H7 (cell line): ENCODE measurements at places on chromosomes 4 and X.

DNA sequence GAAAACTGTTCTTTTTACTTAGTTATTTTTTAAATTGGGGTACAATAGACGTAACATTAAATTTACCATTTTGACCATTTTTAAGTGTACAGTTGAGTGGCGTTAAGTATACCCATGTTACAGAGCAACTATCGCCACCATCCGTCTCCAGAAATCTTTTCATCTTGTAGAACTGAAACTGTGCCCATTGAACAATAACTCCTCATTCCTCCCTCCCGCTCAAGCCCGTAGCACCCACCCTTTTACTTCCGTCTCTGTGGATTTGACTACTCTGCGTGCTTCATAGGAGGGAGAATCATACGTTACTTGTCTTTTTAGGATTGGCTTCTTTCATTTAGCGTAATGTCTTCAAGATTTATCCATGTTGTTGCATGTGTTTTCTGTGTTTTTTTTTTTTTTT lies 55.3 kb downstream of the TMEM131L start:
- no peak for DNase-seq

DNA sequence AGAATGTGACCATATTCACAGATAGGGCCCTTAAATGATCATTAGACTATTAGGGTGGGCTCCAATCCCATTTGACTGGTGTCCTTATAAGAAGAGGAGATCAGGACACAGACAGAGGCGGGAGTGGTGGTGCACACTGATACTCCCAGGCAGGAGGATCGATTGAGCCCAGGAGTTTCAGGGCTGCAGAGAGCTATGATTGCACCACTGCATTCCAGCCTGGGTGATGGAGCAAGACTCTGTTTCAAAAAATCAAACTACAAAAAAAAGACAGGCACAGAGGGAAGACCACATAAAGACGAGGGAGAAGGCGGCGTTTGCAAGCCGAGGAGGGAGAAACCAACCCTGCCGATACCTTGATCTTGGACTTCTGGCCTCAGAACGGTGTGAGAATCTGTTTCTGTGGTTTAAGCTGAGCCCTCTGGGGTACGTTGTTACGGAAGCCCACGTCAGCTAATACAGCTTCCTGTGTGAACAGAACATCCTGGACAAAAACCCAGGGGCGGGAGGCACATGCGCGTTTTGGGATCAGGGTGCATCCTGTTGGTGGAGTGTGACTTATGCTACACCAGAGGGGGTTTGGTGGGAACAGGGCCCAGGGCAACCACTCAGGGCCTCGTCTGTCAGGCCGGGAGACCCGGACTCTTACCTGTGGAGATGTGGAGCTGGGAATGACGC lies 211.8 kb upstream of the PSAPL1 start:
- DNase-seq: no peak

DNA sequence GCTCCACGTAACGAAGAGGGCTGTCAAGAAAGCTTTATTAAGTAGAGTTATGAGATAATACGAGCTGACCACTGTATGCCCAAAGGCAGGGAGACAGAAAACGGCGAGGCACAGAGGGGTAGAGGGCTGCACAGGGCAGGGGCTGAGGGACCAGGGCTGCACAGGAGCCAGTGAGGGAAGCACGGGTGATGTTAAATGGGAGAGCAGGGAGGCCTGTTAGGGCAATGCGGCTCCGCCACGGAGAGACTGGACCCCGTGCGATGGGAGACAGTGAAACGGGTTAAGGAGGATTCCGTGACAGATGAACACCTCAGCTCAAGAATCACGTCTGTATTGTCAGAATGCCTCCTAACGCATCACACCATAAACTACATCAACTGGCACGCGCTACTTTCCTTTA lies 25.1 kb downstream of the FAT1 start:
- no peak for DNase-seq

DNA sequence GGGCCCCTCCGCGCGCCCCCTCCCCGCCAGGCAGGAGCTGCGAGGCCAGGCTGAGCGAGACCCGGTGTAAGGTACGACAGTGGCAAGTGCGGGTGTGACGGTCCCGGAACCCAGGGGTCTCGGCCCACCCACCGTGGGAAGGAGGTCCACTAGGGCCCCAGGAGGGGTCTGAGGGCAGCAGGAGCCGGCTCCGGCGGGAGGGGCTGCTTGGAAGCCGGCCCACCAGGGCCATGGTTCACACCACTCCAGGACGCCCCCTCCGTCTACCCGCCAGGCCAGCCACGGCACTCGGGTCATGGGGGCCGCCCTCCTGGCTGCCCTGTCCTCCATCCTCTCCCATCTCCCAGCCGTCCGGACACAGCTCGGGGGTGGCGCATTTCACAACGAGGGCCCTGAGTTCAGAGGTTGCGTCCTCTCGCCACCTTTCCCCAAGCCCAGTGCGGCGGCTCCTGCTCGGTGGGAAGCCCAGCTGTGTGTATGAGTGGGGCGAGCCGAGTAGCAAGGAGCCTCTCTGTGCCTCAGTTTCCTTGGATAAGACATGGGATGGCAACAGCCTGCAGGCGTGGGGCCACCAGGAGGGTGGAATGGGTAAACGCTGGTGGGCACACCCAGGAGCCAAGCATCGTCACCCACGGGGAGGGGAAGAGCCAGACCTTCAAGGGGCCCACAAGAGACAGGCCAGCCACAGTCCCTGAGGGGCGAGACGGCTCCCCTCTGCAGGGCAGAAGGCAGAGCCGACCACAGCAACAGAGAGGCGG lies 81.3 kb downstream of the FAM53A start:
- peak; percentile 70 for DNase-seq

GRCh38 chrX:107485013-107485412 lies 35.6 kb downstream of the FRMPD3 start:
- DNase-seq: no peak

DNA sequence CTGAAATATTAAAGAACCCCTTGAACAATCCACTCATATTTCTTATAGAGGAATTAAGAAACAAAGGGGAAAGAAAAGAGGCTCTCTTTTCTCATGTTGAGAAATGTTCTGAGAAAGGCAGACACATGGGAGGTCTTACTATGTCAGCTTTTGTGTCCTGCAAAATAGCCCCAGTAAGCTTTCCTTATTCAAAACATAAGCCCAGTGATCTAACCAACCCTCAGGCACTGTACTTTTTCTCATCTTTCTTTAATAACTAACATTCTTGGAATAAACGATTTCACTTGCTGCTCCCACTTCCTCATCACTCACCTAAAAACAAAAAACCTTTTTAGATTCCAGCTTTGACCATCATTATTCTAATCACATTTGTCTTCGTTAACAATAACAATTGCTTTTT lies 115.9 kb downstream of the GLRA3 start:
- DNase-seq: no peak

DNA sequence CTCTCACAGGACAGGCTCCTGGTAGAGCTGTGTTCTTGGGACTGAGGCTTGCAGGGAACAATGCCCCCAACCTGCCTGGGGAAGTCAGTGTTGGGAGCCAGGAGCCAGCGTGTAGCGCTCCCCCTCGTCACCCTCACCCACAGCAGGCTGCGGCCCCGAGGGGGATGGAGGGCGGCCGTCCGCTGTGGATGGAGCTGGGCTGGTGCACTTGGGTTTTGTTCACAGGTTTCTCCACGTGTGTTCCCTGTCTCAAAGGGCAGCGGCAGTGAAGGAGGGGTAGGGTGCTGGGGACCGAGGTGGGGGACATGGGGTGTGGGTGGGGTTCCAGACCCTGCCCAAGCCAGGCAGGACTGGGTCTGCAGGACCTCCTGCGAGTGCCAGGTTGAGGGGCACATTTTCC lies 69.1 kb downstream of the RGS12 start:
- DNase-seq: no peak

GRCh38 chr4:72218953-72219352 lies 187.2 kb downstream of the NPFFR2 start:
- DNase-seq: no peak

DNA sequence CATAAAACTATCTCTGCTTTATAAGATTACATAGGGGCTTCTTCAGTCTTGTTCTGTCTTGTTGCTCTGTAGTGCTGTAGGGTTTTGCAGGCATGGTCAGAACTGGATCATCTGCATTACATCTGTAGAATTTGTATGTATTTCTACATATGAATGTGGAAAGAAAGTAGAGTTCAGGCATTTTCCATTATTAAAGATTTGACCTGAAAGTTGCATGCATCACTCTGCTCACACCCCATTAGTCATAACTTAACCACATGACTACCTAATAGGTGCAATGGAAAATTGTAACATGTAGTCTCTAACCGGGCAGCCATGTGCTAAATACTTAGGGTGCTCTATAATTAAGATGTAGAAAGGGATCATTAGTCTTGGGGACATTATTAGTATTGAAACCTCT lies 45.7 kb upstream of the AGA start:
- no peak for DNase-seq

DNA sequence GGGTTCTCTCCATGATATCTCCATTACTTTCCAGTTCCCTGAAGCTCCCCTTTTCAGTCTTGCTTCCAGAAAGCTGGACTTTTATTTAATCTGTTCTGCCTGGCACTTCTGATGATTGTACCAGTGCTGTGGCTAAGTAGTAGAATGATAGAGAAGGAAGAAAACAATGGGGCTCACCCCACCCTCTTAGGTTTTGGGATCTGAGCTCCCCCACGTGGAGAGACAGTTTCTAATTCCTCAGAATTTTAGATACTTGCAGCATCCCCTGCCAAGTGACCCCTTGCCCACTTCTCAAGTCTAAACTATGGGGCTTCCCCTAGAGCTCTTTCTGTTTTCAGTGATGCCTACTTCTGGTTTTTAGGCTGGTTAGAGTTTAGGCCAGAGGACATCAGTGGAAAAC lies 73.9 kb downstream of the GC start:
- DNase-seq: peak; percentile 16

DNA sequence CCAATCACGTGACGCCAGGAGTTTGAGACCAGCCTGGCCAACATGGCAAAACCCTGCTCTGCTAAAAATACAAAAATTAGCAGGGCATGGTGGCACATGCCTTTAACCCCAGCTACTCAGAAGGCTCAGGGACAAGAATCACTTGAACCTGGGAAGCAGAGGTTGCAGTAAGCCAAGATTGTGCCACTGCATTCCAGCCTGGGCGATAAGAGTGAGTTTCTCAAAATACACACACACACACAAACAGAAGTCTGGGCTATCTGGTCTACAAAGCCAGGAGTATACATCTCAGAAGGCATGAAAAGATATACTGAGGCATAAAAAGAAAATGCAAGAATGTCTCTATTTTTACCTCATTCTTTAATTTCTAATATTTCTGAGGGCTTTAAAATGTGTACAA lies 11.3 kb downstream of the YTHDC1 start:
- DNase-seq: no peak

- no peak for DNase-seq
These were observed 33.4 kb downstream of the TAPT1 start for GRCh38 chr4:16192631-16193518.

DNA sequence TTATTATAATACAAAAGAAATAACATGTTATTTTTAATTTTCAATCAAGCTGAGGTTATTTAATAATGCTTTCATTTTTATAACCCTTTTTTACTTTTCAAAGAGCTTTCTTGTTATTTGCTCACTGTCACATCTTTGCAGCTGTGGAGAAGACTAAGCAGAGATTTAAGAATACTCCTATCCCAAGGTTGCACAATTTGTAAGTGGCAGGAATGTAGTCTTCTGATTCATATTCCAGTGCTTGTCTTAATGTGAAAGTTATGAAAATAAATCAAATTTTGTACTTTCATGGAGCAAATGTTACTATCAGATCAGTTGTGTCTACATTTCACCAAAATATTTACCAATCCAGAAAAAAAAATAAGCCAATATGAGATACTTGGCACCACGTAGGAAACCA lies 86.6 kb downstream of the DDIT4L start:
- no peak for DNase-seq

GRCh38 chrX:112473654-112474053 lies 206.1 kb downstream of the LHFPL1 start:
- DNase-seq: no peak

GRCh38 chr4:73866246-73866645 lies 2.9 kb upstream of the CXCL1 start:
- no peak for DNase-seq

- DNase-seq: peak; percentile 72
These were observed 915 bp upstream of the RAB33B start for GRCh38 chr4:139453041-139453370.

DNA sequence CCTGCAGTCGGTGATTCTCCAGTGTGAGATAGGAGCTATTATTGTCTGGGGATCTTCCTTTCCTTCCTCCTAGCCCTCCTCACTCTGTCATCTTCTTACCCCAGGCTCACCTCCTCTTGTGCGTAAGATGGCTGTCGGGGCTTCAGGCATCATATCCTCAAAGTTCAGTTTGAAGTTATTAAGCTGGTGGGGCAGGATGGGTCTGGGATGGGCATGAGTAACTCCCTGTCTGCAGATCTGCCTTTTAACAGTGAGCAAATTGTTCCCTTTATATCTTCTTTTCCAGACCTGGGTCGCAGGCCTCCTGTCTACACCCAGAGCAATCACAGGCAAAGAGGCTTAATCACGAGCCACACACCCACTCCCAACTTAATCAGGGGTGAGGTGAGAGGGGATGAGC lies 900 bp upstream of the MTMR1 start:
- no peak for DNase-seq
